NCI-H2081 (cell line): ENCODE measurements at places on chromosomes 1 and 21.

GRCh38 chr1:46580140-46580903, 23.7 kb downstream of the MKNK1 start:
- no peak for DNase-seq

- DNase-seq = no peak
Observed at GRCh38 chr1:86448670-86449069, 20.1 kb upstream of the CLCA1 start.

- DNase-seq = no peak
Observed at GRCh38 chr21:44950351-44950750, 10.5 kb downstream of the SLX9 start.

GRCh38 chr1:163055531-163055930, 13.6 kb upstream of the RGS4 start:
- DNase-seq = peak; percentile 99

- no peak for DNase-seq
Observed at GRCh38 chr1:209516771-209517680, 66.5 kb upstream of the CAMK1G start.

GRCh38 chr1:162666006-162666645, 33.9 kb downstream of the DDR2 start:
- DNase-seq = no peak

GRCh38 chr1:204341380-204341779, 18.3 kb downstream of the PLEKHA6 start:
- DNase-seq = peak; percentile 77

GRCh38 chr1:215482079-215482478, 85.0 kb upstream of the KCTD3 start:
- no peak for DNase-seq

- DNase-seq = no peak
Observed at GRCh38 chr1:111857194-111857651, 101.5 kb downstream of the DDX20 start.

DNA sequence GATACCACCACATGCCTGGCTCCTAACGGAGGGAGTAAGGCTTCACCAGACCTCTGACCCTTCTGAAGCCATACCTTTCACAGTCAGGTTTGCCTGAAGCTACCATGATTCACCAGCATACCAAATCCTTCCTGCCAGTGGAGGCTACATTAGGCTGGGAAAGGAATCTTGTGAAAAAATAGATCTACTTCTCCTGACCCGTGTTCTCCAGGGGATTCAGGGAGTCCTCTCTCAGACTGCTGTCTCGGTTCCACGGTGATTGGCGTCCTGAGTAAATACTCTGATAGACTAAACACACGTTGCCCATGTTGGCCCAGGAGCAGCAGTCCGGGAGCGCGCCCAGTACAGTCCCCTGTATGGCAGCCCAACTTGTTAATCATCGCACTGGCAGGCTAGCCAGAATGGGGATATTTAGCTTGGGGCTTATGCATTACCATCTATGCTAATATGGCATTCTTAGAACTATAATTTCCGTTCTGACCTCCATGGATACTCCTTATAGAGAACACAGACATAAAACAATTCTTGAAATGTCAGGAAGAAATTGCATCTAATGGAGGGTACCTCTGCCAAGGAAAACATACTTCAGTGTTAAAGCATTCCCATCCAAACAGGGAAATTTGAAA, 173.2 kb downstream of the ROR1 start:
- DNase-seq = no peak

DNA sequence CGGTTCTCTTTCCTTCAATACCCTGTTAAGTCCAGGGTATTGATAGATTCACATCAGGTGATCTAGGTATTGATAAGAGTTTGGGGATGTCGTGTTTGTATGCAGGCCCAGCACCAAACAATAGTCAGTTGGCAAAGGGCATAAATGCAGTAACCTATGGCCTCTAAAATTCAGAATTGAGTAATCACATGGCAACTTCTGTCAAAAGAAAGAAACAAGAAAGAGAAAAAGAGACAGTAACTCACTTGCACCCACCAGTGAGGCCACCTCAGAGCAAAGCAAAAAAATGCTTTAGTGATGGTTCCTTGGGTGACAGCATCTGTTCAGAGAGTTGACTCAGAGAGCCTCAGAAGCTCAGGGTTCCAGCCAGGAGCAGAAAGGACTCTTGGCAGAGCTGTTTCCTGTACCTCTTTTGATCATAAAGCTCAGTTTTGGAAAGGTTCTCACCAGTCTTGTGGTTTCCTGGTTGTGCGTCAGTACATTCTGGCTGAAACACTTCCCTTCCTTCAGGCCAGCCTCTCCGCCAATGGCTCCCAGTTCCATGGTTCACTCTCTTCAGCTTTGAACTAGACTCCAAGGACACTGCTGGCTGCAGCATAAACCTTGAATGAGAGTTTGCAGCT, 70.1 kb upstream of the GORAB start:
- DNase-seq = no peak

GRCh38 chr1:109399326-109399957, 1.7 kb upstream of the SORT1 start:
- DNase-seq = peak; percentile 66
